Dermis blood vessel endothelial cell (primary cell): ENCODE measurements at places on chromosomes 2 and 18. TPM values are rescaled to one million over a fixed set of nuclear protein-coding genes. Genes with fewer than 3 reads are reported as not detected.

Gene C2orf81
- 0.14 and 0.17 TPM in 2 replicates for total RNA-seq

DNA sequence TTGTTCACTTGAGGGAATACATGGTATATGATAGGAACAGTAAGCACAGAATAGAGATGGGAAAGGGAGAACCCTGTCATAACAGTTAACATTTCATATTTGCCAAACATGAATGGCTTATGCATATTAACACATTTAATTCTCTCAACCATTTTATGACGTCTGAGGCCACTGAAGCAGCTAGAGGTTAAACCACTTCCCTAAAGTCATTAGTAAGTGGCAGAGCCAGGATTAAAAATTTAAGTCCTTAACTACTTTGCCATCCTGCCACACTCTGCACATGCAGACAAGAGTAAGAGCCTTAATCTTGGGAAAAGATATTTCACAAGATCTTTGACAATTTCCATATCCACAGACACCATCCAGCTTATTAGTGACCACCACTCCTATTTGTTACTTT lies 2.1 kb downstream of the LIPT1 start:
- no peak for DNase-seq

DNA sequence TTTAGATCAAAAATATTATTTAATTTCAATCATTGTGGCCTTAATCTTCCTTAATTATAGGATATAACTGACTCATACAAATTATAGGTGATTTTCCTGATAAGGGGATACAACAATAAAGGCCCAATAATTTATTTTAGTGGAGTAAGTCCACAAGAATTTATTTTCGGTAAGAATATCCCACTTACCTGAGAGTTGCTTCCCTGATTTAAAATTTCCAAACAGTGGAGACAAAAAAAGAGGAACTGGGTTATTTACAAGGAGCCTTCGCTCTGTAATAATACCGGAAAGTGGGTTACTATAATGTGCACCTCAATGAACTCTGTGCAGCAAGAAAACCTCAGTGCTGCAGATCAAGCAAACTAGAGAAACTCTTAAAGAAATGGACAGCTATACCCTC lies 42.2 kb downstream of the FEZ2 start:
- DNase-seq = no peak

- DNase-seq = no peak
These were observed 50.1 kb downstream of the ZEB2 start for GRCh38 chr2:144469798-144470197.

Gene NIFK
- total RNA-seq = 45.1 and 75.9 TPM in 2 replicates
